Mesenteric fat pad (tissue), 1 donor: ENCODE measurements at places on chromosomes 6 and 20. TPM values are rescaled to one million over a fixed set of nuclear protein-coding genes. Genes with fewer than 3 reads are reported as not detected.

The MED23 gene
- total RNA-seq: 19.3 TPM

The MDFI gene
- total RNA-seq: 21.7 TPM

The BPIFB1 gene
- total RNA-seq: not detected

The POM121L2 gene
- total RNA-seq: not detected

The ADGB gene
- not detected for total RNA-seq

The TRIM10 gene
- total RNA-seq: not detected

The EDN1 gene
- total RNA-seq: 7.5 TPM

The RIN2 gene
- 74.1 TPM for total RNA-seq

The PHIP gene
- total RNA-seq: 21.8 TPM

The TMC2 gene
- total RNA-seq: 0.22 TPM

The LGSN gene
- total RNA-seq: not detected

The ZNF133 gene
- total RNA-seq: 12.4 TPM
